ENCODE measurements at places on chromosomes 6 and 20. TPM values are rescaled to one million over a fixed set of nuclear protein-coding genes. Genes with fewer than 3 reads are reported as not detected.

Gene DZANK1
- total RNA-seq: 3.1 TPM

DNA sequence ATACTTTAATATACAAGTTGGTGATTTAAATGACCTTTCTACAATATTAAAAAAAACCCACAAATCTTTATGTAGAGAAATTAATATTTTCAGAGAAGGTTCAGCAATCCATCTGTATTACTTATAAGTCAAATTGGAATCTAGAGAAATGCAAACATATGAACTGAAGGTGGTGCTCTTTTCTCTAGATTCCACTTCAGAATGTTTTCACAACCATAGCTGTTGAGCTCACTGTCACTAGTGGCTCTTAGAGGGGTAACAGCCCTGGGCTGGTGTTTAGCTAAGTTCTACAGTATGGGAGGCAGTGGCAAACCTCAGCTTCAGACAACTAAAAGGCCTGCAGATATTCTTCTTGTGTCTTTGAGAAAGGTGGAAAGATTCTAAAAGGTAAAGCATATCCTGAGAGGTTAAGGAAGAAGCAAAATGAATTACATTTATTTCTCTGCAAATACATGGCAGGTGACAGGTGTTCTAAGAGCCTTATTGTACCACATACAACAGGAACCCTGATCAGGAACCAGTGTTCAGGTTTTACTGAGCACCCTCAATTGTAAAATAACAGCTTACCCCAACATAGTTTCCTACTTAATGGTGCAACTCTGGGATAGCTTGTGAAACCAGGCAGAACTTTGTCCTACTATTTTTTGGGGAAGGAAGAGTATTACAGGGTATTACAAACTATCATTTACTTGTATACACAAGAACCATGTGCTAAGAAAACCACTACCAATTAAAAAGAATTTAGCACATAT is 56.6 kb upstream of the SAMHD1 start:
- no peak overlapping the region for H3K4me3 ChIP-seq
- peak overlapping the region; percentile 75 for H3K27ac ChIP-seq
- H3K36me3 ChIP-seq: peaks cover 24% of the 10 kb centered on the region
- DNase-seq: no peak
- no peaks in the 10 kb centered on the region for H3K27me3 ChIP-seq
- peaks cover 5% of the 10 kb centered on the region for H3K4me1 ChIP-seq

DNA sequence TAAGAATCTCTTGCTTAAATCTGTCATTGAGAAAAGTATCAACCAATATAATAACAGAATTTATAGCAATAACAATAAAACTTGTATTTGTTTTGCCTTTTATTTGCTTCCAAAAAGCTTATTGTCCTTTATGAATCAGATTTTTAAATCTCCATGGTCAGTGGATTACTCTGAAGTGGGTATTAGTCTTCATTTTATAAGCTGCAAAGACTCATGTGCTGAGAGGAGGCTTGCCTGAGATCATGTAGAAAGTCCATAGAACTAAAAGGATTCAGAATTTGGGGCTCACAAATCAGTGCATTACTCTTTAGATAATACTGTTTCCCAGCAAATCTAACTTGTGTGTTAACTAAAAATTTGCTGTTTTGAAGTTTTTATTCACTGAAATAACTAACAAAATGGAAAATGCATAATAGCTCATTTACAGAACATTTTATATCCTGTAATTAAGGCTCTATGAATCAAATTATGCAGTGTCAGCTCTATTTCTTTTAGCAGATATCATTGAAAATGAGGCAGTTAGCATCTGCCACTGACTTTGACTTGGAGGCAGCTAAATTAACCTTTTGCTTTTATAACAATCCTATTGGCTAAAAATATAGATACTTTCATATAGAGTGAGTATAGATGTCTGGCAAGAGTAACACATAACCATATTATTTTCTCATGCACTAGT is 781.1 kb upstream of the CITED2 start:
- DNase-seq: no peak
- no peaks in the 10 kb centered on the region for H3K36me3 ChIP-seq
- H3K27me3 ChIP-seq: no peaks in the 10 kb centered on the region

- H3K27ac ChIP-seq: no peak overlapping the region
- no peak overlapping the region for H3K4me3 ChIP-seq
- no peaks in the 10 kb centered on the region for H3K27me3 ChIP-seq
- H3K4me1 ChIP-seq: no peaks in the 10 kb centered on the region
Observed at GRCh38 chr6:123901436-123901835, 97.8 kb downstream of the NKAIN2 start.

GRCh38 chr6:137893726-137894125 is 26.7 kb downstream of the TNFAIP3 start:
- no peak overlapping the region for H3K4me3 ChIP-seq
- peaks cover 9% of the 10 kb centered on the region for H3K36me3 ChIP-seq
- peaks cover 8% of the 10 kb centered on the region for H3K4me1 ChIP-seq
- H3K27ac ChIP-seq: no peak overlapping the region
- no peak for DNase-seq

- no peak for DNase-seq
- H3K36me3 ChIP-seq: no peaks in the 10 kb centered on the region
- H3K27ac ChIP-seq: no peak overlapping the region
- no peaks in the 10 kb centered on the region for H3K4me1 ChIP-seq
- H3K27me3 ChIP-seq: peaks cover 24% of the 10 kb centered on the region
- H3K4me3 ChIP-seq: no peak overlapping the region
Observed at GRCh38 chr6:155010940-155011339, 15.8 kb downstream of the TIAM2 start.

- H3K27me3 ChIP-seq: no peaks in the 10 kb centered on the region
- DNase-seq: no peak
- H3K27ac ChIP-seq: peak overlapping the region; percentile 47
Observed at GRCh38 chr6:43034190-43034525, 12.7 kb downstream of the RRP36 start.

GRCh38 chr6:15915508-15916178 is 213.2 kb upstream of the MYLIP start:
- H3K27me3 ChIP-seq: no peaks in the 10 kb centered on the region
- no peak overlapping the region for H3K27ac ChIP-seq
- H3K36me3 ChIP-seq: no peaks in the 10 kb centered on the region
- H3K4me3 ChIP-seq: no peak overlapping the region

- DNase-seq: peak; percentile 27
- H3K4me1 ChIP-seq: no peaks in the 10 kb centered on the region
- H3K27me3 ChIP-seq: peaks cover 5% of the 10 kb centered on the region
Observed at GRCh38 chr20:10090588-10091166, 55.9 kb downstream of the ANKEF1 start.

GRCh38 chr20:55667024-55667423 is 338.3 kb downstream of the CBLN4 start:
- DNase-seq: no peak
- no peaks in the 10 kb centered on the region for H3K27me3 ChIP-seq
- H3K27ac ChIP-seq: no peak overlapping the region
- no peak overlapping the region for H3K4me3 ChIP-seq
- no peaks in the 10 kb centered on the region for H3K4me1 ChIP-seq
- no peaks in the 10 kb centered on the region for H3K36me3 ChIP-seq

- H3K27me3 ChIP-seq: no peaks in the 10 kb centered on the region
- no peak overlapping the region for H3K4me3 ChIP-seq
- no peak for DNase-seq
- H3K4me1 ChIP-seq: no peaks in the 10 kb centered on the region
- peaks cover 8% of the 10 kb centered on the region for H3K36me3 ChIP-seq
- no peak overlapping the region for H3K27ac ChIP-seq
Observed at GRCh38 chr20:16528078-16528477, 45.2 kb downstream of the KIF16B start.
